Testis (tissue), 5 donors: ENCODE measurements at places on chromosomes 12 and 14.

DNA sequence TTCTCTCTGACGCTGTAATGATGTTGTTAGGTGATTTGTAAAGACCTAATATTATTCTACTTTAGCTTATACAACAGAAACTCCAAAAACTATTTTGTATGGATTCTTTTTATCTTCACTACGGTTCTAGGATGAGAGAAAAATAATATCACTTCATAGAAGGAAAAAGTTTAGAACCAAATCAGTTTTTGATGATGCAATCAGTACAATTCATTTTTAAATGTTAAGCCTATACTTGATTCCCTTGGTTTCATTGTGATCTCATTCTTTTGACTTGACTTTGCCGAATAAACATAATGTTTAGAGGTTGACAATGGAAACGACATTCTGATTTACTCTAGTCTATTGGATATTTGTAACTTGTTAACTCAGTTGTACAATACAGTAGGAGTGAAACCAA is 24.6 kb upstream of the ERGIC2 start:
- no peak for DNase-seq

- no peak for DNase-seq
Observed at GRCh38 chr12:15697201-15697600, 92.0 kb downstream of the EPS8 start.

- no peak for DNase-seq
Observed at GRCh38 chr12:113077057-113077858, 20.7 kb downstream of the DTX1 start.

DNA sequence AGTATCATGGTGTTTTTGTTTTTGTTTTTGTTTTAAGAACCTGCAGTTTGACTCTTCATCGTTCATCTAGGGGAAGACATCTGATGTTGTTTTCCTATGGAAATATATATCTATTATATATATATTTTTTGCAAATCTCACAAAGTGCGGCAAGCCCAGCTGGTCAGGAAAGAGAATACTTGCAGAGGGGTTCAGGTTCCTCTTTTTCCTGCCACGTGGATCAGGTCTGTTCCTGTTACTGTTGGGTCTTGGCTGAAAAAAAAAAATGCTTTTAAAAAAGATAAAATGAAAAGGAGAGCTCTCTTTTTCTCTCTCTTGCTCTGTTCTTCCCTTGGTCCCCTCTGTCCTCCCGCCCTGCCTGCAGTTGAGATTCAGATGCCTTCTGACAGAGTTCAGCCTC is 179.4 kb upstream of the BCL2L14 start:
- no peak for DNase-seq

DNA sequence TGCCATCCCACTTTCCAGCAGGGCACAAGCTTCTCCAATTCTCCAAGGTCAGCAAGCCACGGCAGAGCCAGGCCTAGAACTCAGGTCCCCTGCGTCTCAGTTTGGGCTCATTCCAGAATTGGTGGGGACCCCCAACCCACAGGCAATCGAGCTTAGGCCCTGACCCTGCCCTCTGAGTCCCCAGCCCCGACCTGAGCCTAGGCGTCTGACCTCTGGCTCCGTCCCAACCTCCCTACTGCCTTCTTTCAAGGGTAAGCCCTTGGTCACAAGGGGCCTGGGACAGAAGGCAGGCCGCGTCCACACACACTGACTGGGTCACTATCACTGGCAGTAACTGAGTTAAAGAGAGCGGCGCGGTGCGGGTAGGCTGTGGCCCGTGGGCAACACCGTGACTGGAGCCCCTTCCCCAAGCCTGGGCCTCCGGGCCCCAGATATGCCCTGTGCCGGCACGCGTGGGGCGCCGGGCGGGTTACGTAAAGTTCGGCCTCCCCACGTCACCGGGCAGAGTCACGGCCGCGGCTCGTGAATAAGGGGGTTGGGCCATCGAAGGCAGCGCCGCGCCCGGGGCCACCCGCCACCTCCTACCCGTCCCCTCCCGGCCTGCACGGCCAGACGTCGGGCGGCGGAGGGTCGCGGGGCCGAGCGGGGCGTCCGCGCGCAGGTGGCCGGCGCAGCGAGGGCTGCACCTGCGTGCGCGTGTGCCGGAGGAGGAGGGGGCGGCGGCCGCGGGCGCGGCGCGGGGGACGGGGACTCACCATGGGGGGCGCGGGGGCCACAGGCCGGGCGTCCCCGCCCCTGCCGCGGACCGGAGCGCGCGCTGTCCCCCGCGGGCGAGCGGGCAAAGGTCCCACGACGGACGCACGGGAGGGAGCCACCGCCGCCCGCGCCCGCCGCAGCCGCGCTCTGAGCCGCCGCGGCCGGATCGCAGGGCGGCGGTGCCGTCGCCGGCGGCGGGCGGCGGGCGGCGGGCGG is 516 bp downstream of the ANKRD9 start:
- peak; percentile 65 for DNase-seq

DNA sequence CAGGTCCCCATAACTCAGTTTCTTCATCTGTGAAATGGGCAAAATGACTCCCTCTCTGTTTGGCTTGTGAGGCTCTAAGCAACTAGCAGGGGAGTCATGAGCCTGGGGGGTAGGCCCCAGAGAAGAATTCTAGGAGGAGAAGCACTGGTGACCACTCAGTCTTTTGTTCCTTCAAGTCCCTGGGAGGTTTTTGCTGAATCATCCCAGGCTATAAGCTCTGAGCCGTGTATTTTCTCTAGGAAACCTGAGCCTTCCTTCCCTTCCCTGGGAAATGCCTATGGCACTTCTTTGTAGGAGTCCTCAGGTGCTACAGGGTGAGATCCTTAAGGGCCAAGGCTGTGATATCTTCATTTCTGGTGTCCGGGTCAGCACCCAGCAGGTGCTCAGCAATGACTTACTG is 4.5 kb downstream of the RPH3A start:
- no peak for DNase-seq

GRCh38 chr12:29518407-29518806 is 20.9 kb upstream of the OVCH1 start:
- DNase-seq: no peak

DNA sequence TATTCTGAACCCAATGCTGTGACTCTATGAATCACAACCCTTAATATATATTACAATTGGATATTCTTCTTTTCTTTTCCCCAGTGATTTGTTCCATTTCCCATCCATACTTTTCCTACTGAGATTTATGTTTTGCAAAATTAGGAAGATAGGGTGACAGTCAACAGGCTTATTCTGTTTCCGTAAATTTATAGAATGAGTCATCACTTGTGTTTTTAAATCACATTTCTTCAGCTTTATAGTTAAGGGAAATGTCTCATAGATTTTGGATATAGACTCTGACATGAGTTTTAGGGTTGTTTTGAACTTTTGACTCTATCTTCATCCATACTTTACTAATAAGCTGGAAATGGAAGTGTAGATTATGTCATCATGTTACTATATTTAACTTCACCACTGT is 661.6 kb upstream of the FBXO33 start:
- DNase-seq: no peak

DNA sequence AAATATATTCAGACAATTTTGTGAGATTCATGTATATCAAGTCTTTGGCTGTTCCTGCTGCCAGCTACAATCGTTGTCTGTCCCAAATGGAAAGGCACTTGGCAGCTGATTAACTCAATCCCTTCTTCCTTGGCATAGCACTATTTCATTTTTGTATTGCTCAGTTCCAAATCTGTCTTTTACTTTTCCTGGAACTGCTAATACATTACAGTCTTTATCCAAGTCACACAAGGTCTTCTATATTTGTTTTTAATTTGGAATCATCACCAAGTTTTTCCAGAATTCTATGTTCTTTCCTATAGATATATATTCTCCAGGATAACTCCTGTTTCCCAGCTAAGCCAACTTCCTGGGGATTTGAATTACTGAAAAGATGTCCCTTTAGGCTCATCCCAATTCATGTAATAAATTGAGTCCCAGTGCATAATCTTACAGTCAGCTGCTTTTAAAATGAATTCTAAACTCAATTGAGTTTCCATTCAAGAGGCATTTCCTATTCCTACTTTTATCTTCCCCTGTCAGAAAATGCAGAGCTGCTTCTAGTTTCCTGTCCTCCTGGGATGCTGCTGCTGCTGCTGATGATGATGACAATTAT is 45.9 kb downstream of the DYRK2 start:
- DNase-seq: no peak

- peak; percentile 32 for DNase-seq
Observed at GRCh38 chr12:120666571-120667390, 20.2 kb upstream of the MLEC start.

DNA sequence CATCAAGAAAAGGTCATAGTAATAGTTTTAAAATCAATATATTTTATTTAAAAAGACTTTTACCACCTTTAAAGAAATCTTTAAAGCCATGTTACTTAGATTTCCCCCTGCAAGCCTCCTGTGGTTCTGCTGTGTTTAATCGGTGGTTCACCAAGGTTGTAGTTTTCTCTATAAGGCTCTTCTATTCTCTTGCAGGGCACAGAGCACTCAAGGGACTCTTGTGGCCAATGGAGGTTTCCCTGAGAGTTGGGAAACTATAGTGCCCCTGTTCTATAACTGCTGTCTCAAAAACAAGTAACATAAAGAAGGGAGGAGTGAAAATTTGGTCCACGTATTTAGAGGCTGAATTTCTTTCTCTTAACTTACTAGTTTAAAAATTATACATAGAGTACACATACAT is 25.0 kb downstream of the DACT1 start:
- no peak for DNase-seq

GRCh38 chr14:89125216-89125615 is 291.8 kb downstream of the FOXN3 start:
- DNase-seq: no peak

DNA sequence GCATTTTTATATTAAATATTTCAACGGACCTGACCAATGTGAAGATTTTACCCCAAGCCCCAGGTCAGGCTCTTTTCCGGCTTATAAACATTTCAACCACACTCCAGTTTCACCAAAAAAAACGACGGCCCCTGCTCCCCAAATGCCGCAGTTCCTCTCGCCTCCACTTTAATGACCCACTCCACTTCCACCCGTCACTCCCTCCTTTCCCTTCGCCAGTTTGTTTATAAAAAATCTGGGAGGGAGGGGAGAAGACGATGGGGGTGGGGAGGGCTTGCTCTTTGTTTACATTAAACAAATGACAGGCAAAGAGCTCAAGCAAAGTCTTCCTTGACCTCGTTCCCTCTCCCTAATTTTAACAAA is 5.4 kb downstream of the SIX6 start:
- DNase-seq: no peak

GRCh38 chr12:48542300-48542928 is 17.0 kb downstream of the OR8S1 start:
- no peak for DNase-seq

DNA sequence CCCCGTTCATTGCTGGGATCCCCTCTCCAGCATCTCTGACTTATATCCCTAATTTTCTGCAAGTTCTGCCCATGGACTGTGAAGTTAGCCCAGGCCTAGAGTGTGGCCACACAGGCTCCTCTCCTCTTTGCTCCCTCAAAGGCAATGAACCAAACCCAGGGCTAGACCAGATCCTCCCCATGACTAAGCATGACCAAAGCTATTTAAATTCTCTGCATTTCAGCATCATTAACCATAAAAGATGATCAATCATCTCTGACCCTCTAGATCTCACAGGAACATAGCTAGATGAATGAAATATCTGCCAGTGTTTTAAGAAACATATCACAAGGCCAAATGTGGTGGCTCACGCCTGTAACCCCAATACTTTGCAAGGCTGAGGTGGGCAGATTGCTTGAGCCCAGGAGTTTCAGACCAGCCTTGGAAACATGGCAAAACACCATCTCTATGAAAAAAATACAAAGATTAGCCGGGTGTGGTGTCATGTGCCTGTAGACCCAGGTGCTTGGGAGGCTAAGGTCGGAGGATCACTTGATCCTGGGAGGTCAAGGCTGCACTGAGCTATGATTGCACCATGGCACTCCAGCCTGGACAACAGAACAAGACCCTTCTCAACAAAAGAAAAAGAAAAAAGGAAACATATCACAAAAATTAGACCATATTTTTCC is 2.2 kb upstream of the KRT3 start:
- no peak for DNase-seq

GRCh38 chr14:52871606-52872005 is 79.2 kb downstream of the FERMT2 start:
- no peak for DNase-seq

DNA sequence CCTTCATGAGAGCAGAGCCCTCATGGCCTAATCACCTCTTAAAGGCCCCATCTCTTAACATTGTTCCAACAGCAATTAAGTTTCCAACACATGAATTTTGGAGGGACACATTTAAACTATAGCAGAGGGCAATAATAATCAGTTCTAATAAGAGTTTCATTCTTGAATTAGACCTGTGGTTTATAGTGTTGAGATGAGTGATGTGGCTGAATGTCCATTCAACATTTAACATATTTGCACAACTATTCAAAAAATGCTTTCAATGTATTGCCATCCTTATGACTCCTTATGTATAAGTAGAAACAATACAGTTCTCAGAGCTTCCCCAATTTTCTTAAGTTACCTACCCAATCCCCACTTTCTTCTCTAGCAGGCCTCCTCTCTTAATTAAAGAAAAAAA is 21.5 kb downstream of the KLHL28 start:
- no peak for DNase-seq

DNA sequence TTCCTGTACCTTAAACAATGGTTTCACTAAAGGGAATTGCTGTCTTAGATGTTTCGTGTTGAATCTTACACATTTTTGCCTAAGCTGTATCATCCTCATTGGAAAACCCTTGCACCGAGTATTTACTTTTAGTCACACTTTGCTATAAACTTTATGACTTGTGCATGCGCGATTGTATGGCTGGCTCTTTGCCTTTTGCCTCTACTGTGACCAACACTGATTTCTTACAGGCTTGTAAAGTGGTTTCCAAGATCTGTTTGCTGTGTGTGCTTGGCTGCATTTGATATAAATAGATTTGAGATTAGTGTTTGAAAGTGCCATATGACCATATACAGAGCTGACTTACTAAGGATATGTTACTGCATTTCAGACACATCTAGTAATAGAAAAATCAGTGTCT is 40.5 kb downstream of the RASSF3 start:
- DNase-seq: no peak

DNA sequence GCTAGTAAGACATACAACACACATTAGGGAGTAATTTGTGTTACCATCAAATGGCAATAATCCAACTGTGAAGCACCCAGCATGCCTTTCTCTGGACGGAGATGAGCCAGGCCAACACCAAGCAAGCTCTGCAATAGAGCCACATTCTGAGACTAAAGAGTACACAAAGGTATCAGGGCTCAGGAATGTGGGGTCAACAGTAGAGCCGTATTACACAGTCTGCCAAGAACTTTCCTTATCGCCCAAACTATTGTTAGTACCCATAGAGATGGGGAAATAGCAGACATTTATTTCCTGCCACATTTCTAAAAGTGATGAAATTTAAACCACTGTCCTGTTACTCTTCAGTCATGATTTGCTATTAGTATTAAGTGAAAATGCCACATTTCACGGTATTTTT is 113.7 kb downstream of the BMP4 start:
- DNase-seq: no peak

GRCh38 chr12:125024949-125025563 is 31.6 kb downstream of the BRI3BP start:
- peak; percentile 14 for DNase-seq
